ENCODE measurements at places on chromosomes 11 and 22.

GRCh38 chr22:46201059-46201757 is 48.9 kb downstream of the CDPF1 start:
- no peak for DNase-seq

DNA sequence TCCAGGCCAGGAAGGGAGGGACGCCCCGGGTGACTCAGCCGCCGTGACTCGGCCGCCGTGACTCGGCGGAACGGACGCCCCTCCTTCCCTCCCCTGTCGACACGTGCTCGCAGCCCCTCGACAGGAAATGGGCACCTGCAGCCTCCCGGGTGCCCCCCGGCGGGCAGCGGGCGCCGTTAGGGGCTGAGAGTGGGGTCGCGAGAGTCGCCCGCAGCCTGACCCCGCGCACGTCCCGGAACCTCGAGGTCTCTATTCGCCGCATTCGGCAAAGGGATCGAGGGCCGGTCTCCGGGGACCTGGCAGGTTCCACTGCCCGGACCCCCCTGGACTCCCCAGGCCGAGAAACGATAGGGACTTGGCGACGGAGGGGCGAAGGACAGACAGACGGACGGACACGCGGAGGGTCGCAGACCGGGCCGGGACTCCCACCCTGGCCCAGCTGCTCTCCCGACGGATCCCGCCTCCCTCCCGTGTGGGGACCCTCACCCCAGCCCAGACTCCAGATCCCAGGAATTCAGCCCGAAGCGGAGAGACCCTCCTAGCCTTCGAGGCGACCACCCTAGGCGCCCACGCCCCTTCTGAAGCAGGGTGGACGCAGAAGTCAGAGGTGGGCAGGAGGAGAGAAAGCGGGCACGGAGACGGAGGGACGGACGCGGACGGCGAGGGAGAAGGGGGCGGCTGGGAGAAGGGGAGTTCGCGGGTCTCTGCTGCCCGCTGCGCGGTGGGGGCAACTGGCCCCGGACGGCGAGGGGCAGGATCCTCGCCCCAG is 648 bp downstream of the FOSL1 start:
- peak; percentile 70 for DNase-seq

GRCh38 chr11:111699579-111700156 is 66.5 kb downstream of the PPP2R1B start:
- DNase-seq: no peak

- DNase-seq: no peak
Observed at GRCh38 chr22:41184679-41185078, 20.4 kb upstream of the L3MBTL2 start.

DNA sequence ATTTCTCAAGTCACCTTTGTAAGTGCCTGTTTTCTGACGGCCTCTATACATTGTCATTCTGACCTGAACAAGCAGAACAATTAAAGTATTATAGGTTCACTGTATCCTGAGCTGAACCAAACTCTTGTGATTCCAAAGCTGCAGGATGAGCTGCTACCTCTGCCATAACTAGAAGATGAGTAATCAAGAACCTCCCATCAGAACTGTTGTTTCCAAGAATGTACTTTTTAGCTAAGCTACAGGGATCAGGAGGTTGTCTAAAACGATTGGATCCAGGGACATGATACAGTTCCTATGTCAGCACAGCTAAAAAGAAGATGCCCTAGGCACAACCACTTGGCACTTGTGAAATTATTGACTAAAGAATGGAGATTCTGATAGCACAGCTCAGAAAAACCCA is 288.4 kb upstream of the CCDC90B start:
- DNase-seq: no peak

DNA sequence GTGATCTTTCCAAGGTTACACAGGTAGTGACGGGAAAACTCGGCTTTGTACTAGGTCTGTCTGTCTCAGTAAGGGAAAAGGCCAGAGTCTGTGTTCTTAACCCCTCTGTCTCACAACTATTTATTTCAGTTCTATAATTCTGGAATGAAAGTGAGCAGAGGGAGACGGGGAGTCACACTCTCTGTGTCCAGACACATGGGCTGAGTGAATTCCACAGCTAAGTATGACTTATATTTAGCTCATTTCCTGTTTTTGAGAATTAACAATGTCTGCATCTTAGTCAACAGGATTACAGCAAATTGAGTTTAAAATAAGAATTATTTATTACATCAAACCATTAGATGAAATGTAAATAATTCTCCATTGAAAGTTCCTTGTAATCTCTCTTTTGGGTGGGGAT is 62.5 kb upstream of the OR4B1 start:
- no peak for DNase-seq

DNA sequence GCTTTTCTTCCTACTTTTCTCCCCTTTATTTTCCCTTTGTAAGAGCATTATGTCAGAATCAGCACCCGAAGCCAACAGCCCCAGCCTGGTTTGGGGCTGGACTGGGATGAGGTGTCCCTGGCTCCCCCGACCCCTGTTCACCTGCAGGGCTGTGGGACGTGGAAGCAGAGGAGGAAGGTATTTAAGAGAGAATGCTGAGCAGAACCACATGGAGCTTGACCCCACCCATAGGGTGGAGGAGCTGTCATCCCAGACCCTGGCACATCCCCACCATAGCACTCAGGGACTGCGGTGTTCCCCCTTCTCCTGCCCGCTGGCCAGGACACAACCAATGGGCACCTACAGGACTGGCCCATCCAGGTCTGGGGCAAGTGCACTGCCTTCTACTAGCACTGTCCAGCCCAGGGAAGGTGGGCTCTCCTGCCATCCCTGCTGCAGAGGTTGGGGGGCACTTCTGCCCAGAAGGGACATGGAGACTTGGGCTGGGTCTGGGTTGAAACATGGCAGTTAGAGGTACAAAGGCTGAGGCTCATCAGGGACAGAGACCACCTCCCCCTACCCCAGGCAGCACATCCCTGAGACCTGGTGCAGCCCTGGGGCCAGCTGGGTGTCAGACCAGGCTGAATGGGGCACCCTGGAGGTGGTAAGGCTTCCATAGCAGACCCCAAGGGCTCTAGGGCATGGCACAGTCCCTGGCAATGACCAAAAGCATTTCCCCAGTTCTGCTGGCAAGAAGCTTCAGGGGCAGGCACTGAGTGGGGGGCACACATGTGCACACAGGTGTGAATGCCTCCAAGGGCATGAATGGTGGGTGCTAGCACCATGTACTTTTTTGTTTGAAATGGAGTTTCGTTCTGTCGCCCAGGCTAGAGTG is 19.7 kb downstream of the TANGO2 start:
- DNase-seq: no peak

DNA sequence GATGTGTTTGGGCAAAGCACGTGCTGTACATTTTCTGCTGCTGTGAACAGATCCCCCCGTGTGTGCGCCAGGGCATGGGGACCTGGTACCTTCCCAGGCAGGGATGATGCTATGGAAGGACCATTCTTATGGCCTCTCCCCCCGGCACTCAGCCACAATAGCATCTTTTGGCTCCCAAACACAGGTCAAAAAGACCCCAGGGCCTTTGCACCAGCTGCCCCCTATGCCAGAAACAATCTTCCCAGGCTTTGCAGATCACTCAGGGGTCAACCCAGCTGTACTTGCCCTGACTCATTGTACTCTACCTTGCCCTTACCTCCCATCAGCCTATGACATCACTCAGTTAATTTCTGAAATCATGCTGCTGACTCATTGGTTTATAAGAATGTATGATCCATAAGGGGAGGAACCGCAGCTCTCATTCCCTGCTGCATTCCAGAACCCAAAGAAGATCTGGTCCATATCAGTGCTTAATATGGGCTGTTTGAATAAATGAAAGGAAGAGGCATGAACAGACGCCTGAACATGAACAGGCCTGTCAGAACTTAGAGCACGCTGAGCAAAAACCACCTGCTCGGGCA is 100.7 kb downstream of the CELSR1 start:
- DNase-seq: no peak

DNA sequence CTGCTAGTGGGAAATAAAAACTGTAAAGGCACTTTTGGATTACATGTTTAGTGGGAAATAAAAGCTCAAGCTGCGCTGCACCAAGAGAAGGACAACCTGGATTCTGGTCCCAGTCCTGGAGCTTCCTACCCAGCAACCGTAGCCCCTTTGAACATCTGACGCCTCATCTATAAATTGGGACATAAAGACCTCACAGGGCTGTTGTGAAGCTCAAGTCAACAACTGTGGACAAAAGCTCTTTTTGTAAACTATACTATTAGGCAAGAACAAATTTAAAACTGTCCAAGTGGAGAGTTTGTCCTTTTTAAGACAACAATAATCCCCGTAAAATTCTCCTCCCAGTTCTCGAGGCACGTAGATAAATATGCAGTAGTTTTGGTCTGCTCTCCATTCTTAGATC is 17.6 kb upstream of the PCF11 start:
- DNase-seq: no peak

Data from stimulated activated CD4-positive, alpha-beta T cell treated with anti-CD3 and anti-CD28 coated beads, TNF-alpha, amount 100 ng/mL, for 4 hours (primary cell).